ENCODE measurements at places on chromosomes 3 and 15. TPM values are rescaled to one million over a fixed set of nuclear protein-coding genes. Genes with fewer than 3 reads are reported as not detected.

The TBL1XR1 gene
- polyA plus RNA-seq, result 72.4 TPM

DNA sequence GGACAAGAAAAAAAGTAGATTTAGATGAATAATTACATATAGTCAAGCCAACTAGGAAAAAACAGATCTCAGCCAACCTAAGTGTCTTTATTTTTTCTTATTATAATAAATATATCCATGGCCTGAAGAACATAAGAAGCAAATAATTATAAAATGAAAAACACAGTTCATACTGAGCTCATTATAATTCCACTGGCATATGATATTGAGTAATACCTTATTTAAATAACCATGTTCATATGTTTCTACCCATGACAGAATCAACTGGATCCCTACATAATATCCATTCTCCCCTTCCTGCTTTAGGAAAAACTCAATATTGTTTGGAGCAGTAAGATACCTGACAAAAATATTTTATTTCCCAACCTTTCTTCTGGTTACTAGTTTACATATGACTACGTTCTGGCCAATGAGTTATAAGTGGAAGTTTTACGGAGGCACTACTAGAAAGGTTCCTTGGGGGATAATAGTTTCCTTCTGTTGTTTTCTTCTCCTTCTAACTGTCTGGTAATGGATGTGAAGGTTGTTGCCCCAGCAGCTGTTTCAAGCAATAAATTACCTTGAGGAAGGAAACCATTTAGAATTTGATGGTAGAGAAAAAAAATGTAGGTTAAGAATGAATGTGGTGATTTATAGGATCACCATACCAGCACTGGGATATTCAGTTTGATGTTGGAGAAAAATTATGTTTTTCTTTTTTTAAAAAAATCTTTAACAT lies 184.1 kb upstream of the MBNL1 start:
- no peak for DNase-seq

- DNase-seq, result no peak
Observed at GRCh38 chr3:108152274-108152673, 61.4 kb upstream of the CD47 start.

DNA sequence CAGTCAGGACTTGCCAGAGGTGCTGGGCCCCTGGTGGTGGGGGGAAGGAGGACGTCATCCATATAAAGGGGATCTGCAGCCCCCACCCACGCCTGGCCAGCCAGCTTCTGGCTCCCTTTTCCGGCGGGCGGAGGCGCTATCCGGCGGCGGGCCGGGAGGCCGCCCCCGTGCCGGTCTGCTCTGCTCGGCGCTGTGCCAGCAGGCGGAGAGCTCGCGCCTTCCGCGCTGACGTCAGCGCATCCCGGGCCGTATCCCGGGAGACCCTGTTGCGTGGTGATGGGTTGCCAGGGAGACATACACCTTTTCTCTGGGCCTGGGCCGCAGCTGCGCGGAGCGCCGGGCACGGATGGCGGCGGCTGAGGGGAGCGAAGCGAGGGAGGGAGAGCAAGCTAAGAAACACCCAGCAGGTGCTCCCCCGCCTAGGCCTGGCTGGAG lies 1.1 kb downstream of the FAM131A start:
- peak; percentile 93 for DNase-seq

DNA sequence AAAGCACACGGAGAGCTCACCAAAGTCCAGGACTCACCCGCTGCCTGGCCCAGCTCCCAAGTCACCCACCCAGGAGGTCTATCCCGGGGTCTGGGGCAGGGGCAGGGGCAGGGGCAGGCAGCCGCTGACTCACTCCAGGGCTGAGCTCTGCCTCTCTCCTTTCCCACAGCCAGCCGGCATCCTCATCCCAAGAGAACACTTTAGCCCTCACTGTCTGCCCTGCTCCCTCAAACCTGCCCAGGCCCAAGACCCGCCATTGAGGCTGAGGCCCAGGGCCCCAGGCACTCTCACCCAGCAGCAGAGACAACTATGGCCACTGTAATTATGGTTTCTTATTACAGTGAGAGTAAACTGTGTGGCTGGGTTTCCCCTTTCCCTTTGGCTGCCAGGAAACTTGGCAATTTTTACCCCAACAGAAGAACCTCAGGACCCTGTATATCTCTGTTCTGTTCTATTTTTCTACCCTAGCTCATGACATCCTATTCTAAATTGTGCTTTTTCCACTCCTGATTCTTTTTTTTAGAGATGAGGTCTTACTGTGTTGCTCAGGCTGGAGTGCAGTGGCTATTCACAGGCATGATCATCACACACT lies 53.0 kb downstream of the IQSEC1 start:
- DNase-seq, result peak; percentile 67

GRCh38 chr3:178352326-178353005 lies 183.8 kb upstream of the KCNMB2 start:
- peak; percentile 71 for DNase-seq

DNA sequence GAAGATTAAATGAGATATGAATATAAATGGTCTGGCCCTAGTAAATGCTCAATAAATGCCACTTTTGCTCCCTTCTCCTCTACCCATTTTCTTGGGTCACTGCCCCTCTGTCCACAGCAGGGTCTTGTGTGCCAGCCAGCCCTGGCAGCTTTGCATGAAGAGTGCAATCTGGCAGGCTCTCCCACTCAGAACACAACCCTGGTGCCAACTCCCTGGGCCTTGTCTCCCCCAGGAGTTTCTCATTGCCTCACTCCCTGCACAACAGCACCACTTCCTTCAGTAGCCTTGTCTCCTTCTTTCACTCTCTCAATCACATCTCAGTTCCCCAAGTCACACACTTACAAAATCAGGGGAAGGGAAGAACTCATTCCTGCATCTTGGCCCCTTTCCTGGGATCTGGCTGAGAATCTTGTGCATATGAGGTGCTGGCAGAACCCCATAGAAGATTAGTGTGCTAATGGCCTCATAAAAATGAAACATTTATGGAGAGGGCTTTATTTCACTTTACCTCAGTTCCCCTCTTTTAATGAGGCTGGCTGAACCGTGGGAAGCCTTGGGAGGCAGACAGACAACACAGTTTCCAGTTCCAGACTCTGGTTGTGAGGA lies 445.9 kb upstream of the PROK2 start:
- peak; percentile 63 for DNase-seq

Data from muscle of leg (tissue), 16 donors.